ENCODE measurements at places on chromosomes 3 and 15. TPM values are rescaled to one million over a fixed set of nuclear protein-coding genes. Genes with fewer than 3 reads are reported as not detected.

- DNase-seq = no peak
These were observed 72.1 kb upstream of the FNDC3B start for GRCh38 chr3:171967137-171967783.

The CCR3 gene
- total RNA-seq = 0.22 TPM

The PML gene
- 10.6 TPM for total RNA-seq

GRCh38 chr3:123664753-123665152, 79.9 kb upstream of the HACD2 start:
- DNase-seq = no peak

The PAK6 gene
- total RNA-seq = 3.2 TPM

DNA sequence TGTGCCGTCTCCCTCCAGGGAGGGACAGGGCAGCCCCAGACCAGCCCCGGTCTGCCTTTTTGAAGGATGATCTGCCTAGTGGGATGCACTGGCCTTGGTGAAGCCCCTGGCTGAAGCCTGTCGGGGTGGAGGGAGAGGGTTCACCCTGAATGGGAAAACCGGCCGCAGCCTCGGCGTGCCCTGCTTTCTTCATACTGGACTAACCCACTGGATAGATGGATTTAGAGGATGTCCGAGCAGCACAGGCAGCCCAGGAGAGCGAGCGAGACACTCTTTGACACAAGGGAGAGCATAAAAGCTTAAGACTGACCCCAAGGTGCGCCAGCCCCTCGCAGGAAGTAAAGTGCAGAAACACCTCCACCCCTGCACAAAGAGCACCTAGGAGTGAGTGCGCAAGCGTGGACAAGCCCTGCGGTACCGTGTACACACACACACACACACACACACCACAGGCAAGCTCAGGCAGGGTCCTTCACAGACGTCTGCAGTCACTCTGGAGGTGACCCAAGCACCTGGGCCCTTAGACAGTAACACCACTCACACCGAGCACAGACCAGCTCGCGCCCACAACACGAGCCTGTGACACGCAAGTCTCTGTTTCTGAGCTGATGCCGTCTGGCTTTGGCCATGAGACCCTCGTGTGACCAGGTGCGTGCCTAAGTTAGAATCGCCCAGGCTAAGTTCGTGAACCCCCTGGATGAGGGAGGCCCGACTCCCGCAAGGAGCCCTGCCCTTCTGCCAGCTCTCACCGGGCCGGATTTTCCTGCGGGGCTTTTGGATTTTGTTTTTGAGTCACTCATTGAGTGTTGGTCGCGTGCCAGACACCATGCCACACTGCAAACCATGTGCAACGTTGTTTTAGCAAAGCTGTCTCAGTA, 11.3 kb downstream of the SEMA4B start:
- DNase-seq = peak; percentile 78

DNA sequence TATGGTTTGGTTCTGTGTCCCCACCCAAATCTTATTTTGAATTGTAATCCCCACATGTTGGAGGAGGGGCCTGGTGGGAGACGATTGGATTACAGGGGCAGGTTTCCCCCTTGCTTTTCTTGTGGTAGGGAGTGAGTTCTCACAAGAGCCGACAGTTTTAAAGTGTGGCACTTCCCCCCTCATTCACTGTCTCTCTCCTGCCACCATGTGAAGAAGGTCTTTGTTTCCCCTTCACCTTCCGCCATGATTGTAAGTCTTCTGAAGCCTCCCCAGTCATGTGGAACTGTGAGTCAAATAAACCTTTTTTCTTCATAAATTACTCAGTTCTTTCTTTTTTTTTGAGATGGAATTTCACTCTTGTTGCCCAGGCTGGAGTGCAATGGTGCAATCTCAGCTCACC, 124.9 kb downstream of the IQCH start:
- no peak for DNase-seq

The PLS1 gene
- 9.1 TPM for total RNA-seq

The CCDC71 gene
- total RNA-seq = 7.9 TPM

DNA sequence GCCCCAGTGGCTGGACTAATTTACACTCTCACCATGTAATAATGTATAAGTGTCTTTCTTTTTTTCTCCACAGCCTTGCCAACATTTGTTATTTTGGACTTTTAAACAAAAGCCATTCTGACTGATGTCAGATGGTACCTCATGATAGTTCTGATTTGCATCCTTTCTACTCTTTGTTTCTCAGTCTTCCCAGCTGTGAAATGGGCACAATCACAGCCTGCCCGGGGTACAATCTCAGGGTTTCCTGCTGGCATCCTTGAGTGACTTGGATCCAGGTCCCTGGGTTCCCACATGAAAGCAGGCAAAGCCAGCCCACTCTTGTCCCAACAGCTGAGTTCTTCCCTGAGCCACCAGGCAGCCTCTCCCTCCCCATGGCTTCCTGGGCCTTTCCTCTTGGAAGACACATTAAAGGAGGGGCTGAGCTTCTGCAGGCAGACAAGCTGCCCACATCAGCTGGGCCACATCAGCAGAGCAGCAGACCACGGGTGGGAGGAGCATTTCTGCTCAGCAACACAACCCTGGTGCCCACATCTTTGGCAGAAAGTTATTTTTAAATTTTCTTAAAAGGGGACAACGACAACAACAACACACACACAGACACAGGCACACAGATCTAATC, 82.0 kb downstream of the MYLK start:
- DNase-seq = no peak

- DNase-seq = no peak
These were observed 592.8 kb downstream of the FOXP1 start for GRCh38 chr3:70990723-70991122.

The BDH1 gene
- 7.4 TPM for total RNA-seq

DNA sequence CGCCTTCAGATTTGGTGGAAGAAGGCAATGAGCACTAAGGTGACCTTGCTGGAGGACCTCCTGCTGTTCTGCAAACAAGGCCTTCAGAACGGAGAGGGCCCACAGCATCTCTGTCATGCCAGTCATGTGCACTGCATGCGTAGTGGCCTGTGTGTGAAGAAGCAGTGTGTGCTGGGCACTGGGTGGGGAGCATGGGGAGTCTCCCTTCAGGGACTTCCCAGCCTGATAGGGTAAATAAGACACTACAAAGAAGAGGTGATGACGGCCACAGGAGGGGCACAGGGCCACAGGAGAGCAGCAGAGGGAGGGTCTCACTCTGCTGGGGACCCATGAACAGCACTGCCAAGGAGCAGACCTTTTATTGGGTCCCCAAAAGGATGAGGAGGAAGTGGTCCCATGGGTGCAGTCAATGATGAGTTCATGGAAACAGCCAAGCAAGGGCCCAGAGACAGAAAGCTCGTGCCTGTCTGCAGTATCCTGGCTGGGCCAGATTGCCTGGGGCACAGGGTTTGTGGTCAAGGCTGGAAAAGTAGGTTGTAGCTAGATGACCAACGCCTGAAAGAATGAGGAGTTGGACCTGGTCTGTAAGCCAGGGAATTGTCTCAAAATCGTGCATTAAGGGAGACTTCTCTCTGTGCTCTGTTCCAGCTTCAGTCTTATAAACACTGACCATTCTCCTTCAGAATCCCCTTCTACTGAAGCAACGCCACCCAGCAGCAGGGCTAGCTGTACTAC, 67.8 kb upstream of the SEC61A1 start:
- no peak for DNase-seq

GRCh38 chr3:32399030-32399620, 7.5 kb downstream of the CMTM7 start:
- DNase-seq = no peak

DNA sequence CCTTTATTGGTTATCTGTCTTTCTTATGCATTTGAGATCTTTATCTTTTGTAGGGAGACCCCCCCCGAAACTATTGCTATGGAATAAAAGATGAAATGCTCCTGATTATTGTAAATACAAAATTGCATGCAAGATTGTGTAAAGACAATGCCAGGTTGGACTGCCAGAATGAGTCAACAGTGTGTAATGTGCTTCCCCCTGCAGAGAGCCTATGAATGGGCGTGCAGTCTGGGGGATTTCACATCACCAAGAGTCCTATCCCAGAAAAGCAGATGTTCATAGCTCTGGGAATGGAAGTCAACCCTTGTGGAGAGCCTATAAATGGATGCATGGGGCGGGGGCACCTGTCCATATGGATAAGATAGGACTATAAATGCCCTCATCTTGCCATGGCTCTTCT, 584.3 kb downstream of the NSUN3 start:
- no peak for DNase-seq

The LMOD3 gene
- not detected for total RNA-seq

- no peak for DNase-seq
These were observed 440.8 kb downstream of the RAP2B start for GRCh38 chr3:153602801-153603200.

DNA sequence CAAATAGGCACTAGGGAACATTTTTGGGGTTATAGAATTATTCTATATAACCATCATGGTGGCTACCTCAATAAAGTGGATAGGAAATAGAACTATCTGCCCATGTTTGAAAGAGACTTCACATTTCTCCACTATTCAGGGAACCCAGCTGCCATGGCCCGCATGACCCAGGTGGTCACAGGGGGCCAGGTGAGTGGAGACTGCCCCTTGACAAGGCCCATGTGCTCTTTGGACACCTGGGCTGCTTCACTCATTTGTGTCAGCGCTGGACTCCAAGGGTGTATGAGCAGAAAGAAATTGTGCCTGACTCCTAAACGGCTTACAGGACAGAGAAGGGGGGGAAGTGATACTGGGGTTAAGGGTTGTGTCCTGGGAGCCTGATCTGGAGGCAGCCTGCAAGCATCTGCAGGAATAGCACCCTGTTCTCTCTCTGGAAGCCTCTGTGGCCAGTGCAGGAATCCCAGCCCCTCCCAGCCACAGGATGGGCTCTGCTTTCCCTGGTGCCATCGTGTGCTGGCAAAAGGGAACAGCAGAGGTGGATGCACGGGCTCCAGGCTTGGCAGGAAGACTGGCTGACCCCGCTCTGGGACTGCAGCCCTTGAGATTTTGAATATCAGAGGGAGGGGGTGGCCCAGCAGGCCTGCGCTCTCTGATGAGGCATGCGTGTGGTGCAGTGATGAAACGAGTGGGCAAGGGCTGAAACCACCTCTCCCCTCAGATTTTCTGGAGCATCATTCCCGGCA, 9.1 kb upstream of the C3orf22 start:
- no peak for DNase-seq

DNA sequence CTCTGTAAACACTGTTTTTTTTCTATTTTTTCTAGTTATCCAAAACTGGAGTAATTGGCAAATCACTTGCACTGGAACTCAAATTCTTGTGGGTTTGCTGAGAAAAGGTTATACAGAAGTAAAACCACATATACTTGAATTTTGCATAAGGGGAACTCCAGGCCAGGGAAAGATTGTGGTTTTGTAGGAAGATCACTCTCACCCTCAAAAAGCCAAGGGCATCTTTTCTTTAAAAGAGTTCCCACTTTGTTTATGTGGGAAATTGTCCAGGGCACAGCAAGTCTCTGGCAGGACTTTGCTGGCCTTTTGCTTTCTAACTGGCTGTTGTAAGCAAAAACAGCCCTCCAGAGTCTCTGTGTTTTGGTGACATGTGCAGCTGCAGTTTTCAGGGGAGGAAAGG, 340.3 kb upstream of the RBMS3 start:
- no peak for DNase-seq

- no peak for DNase-seq
These were observed 295.4 kb upstream of the TPRG1 start for GRCh38 chr3:188876370-188876769.

GRCh38 chr15:59532770-59533379, 78.7 kb upstream of the GCNT3 start:
- DNase-seq = no peak

The LMAN1L gene
- not detected for total RNA-seq

DNA sequence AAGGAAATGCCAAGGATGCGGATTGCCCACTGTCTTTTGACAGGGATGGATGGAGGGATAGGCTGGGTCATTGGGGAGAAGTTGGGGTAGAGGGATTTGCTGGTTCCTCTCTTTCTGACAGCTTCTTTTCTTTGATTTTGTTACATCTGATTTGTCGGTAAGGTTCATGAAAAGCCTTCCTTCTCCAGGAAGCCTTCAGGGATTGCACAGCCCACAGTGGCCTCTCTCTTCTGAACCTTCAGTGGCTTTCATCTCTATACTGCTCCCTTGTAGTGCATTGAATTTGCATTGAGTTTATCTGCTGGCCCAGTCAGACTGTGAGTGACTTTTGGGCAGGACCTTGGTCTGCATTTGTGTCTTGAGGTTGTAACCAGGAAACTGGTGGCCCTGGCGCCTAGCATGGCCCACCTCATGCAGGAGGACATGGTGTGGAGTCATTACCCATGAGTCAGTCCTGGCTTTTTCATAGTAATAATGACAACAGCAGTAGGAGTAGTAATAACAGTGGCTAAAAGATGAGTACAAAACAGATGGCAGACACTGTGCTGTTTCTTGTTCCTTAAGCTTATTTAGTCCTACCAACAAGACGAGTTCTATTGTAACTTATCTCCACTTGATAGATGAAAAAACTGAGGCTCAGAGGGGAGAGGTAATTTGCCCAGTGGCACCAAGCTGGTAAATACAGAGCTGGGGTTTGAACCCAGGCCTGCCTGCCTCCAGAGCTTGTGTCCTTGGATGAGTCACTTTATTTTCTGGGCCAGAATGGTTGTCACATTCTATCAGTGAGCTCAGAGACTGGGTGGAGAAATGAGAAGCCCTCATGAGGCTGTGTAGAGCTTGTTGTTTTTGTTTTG, 28.4 kb downstream of the SMAD6 start:
- DNase-seq = no peak

DNA sequence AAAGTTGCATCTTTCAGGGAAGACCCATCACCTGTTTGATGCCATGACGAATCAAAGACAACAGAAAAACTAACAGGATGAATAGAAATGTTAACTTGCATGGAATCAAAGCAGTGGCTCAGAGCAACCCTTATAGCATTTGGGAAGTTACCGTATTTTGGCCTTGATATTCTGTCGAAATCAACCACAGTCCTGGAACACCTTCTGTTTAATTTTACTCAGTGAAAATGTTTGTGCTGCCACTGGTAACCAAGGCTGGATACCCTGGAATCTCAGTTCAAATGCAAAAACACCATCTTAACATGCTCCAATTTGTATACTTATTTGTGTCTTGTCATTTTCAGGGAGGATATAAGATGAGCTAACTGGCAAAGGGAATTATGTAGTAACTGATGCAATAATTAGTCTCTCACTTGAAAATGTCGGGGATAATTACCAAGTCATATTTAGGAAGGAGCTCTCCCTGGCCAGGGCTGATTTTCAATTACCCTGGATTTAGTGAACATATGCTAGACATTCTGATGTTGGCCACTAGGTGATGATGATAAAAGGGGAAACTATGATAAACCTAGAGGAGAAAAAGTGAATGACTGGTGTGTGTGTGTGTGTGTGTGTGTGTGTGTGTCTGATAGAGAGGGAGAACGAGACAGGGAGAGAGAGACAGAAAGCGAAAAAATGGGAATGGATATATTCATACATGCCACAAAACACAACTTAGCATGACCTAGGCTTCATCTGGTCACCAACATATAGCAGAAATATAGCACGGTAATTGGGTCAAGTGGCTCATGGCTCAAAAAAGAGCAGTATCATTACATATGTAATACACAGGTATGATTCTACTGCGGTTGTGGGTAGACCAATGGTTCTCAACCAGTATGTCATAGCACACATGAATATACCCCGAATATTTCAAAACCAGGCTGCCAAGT, 19.0 kb upstream of the PRICKLE2 start:
- DNase-seq = no peak

Measured in pancreas (tissue), 10 donors.